ENCODE measurements at places on chromosomes 6 and 20.

GRCh38 chr6:117776441-117776840, 101.2 kb downstream of the NUS1 start:
- DNase-seq, result no peak

DNA sequence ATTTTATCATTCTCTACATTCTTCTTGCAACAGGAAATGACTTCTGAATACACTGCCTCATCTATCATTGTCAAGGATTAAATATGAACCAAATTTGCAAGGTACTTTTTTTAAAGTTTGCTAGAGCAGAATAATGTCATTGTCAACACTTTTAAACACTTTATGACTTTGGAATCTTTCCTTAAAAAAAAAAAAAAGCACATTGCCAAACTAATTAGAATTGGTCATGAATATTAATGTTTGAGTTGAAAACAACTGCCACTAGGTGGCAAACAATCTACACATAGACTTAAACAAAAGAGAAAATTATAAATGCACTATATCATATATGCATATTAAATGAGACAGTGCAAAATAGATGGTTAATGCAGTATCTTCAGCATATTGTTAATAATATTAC, 32.5 kb upstream of the TMEM244 start:
- DNase-seq, result no peak

DNA sequence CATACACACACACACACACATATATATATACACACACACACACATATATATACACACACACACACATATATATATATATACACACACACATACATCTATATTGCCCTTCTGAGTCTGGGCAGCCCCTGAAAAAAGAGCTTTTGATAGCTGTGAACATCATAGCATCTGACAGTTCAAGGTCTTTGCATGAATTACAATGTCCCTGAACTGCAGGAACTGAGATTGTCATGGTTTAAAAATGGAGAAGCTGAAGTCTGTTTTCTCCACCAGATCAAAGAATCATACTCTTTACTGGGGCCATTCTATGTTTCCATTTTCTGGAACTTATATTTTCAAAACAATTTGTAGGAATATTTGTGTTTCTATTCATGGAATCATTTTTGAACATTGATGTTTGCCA, 189.8 kb downstream of the ZDHHC14 start:
- DNase-seq, result no peak

DNA sequence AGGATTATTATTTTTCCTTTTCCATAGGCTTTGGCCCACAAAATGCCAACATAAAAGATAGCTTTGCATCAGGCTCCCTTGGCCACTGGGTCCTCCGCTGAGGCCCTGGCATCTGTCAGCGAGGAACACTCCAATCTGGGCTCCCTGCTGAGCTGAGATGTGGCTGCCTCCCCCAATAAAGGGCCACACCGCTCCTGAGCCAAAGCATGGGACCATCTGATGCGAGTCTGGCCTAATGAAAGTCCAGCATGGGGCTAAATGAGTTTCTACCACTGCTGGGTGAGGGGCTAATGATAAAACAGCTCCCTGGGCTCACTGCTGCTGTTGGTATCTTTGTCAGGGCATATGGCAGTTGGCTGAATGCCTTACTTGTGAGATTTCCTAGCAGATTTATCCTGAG, 817.5 kb upstream of the SLC35B3 start:
- no peak for DNase-seq
